ENCODE measurements at places on chromosomes 3 and 15.

DNA sequence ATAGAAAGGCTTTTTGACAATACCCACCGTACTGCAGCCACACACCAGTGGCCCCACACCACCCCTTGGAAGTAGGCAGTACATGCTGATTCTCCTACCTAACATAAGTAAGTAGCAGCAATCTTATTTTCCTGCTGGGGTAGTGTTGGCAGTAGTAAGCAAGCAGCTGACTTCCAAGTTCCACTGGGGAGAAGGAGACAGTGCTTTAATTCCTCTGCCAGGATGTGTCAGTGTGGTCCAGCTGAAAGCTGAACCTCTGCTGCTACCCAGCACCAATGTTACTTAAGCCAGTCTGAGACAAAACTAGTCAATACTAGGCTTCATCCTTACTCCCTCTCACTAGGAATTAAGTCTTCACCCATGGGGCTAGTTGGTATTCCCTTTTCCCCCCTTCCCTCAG, 74.7 kb downstream of the DZIP3 start:
- no peak for DNase-seq

DNA sequence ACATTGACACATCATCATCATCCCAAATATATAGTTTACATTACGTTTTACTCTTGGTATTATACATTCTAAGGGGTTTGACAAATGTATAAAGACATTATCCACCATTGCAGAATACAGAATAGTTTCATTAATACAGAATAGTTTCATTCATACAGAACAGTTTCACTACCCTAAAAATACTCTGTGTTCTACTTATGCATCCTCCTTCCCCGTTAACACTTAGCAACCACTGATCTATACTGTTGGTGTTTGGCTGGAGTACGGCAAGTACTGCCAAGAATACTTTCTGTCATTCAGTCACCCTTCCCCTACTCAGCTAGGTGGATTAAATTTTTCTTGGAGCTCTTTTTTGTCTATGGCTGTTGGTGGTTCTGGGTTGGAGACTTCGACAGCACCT, 33.4 kb downstream of the LEKR1 start:
- DNase-seq = no peak

DNA sequence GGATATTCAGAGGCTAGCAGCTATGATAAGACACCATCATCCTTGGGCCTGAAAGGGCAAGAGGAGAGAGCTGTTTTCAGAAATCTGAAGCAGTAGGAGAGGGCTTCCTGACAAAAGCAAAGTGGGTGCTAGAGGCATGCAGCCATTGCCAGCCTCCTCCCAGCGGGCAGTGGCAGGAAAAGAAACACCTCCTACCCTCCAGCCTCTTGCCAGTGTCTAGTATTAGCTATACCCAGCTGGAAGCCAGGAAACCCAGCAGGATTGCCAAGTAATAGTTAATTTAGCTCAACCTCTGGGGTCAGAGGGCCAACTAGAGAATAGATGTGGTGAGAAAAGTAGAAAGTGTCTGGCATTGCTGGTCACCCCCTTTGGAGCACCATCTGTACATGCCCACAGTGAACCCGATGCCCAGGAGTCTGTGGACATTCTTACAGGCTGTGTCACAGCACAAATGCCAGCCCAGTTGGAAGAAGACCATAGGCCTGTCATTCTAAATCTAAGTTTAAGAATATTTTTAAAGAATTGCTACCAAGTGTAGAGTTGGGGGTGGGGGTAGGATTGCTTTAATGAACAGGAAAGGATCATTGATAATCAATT, 85.3 kb downstream of the HCN4 start:
- DNase-seq = no peak

- DNase-seq = no peak
Observed at GRCh38 chr15:93562395-93563123, 473.5 kb upstream of the RGMA start.

GRCh38 chr3:120028271-120029047, 65.8 kb downstream of the GSK3B start:
- no peak for DNase-seq

- DNase-seq = no peak
Observed at GRCh38 chr3:171790898-171791691, 19.2 kb downstream of the PLD1 start.

GRCh38 chr3:196559826-196560225, 8.5 kb downstream of the WDR53 start:
- no peak for DNase-seq

- DNase-seq = peak; percentile 39
Observed at GRCh38 chr15:45205192-45205591, 17.4 kb upstream of the SHF start.

- DNase-seq = no peak
Observed at GRCh38 chr15:33068511-33068990, 126.0 kb downstream of the FMN1 start.

DNA sequence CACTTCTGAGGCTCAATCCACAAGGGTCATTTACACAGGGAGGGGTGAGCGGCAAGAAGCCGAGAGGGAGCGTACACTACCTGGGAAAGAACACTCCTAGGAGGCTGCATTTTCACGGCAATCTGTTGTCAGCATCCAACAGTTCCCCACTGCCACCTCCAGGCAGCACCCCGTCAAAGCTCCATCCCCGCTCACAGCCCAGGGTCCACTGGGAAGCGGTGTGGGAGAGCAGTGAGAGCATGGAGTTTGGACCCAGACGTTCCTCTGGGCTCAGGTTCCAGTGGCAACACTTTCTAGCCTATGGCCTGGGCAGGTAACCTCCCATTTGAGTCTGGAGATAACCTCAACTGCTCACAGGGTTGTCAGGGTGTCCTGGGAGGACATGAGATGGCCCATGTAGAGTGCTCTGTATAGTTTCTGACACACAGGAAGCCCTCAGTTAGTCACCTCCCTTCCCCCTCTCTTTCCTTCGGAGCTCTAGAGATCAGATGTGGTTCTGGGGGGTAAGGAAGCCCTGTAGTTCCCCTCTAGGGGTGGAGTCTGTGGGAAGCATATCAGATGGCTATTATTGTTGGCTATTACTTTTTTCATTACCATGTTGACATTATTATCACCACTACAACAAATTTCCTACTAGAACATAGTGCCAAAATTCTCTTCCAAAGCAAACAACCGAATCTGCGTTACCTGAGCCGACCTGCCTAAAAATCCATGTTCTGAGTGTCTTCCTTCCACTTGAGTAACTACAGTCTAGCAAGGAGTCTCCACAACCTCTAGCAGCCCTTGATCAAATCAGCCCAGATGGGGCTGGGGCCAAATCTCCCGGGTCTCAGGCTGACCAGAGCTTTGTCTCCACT, 29.1 kb downstream of the RUVBL1 start:
- no peak for DNase-seq

DNA sequence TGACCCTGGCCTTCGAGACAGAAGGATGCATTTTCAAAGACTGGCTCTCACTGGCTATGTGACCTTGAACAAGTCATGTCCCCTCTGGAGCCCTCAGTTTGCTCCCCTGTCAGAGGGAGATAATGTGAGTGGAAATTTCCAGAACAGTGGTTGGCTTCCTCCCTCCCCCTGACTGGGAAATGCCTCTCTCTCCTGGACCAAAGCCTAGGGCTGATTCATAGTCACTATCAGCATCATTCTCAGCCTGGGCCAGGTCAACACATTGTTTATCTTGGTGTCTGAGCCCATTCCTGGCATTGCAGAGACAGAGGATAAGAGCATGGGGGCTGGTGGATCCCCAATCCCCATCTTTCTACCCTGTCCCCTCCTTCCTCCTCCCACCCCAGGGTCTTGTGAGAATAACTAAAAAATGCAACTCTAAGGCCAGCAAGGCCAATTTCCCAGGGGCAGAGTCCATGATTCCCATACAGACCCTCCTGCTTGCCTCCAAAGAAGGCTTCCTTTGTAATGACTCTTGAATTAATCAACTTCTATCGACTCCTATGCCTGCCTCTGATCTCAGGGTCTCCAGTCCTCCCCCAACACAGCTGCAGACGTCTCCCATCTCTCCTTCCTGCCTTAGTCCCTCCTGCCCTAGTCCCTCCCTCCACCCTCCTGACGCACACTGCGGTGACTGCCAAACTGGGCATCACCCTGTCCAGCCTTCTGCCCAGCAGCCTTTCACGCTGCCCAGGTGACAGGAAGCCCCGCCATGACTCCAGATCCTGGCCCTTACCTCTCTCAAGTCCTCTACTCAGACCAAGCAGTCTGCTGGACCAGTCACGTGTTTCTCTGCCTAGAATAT, 35.4 kb upstream of the CORO2B start:
- DNase-seq = no peak

- no peak for DNase-seq
Observed at GRCh38 chr3:121096953-121097352, 188.9 kb downstream of the STXBP5L start.

- DNase-seq = no peak
Observed at GRCh38 chr3:58062472-58062871, 54.2 kb downstream of the FLNB start.

DNA sequence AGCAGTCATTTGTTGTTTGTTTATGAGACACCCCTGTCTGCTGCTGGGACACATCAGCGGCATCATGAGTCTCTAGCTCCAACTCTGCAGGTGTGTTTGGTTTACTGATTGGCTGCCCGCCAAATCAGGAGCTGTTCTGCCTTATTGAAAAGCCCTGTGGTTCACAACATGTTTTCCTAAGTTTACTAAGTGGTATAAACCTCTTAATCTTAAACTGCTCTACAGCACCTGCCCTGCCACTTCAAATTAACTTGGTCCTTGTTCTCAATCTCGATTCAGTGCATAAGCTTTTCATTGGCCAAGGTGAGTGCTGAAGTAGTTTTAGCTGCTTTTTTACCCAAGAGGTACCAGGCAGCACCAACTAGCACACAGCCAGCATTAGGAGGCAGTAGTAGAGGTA, 77.8 kb upstream of the WDR72 start:
- no peak for DNase-seq

- DNase-seq = no peak
Observed at GRCh38 chr3:120013481-120013880, 80.8 kb downstream of the GSK3B start.

DNA sequence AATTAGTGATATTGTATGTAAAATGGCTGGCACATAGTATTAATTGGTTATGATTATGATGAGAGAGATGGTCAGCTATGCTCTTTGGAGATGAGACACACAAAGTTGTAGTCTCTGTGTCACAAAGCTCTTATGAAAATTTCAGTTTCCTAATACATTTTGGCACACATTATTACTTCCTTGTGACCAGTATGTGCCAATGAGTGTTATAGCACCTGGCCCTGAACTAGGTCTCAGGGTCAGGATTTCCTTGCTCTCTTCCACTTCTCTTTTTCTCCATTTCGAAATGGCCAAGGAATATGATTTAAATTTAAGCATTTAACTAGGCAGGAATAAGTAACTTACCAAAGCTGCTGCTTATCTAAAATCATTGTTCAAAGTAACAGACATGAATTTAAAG, 28.0 kb downstream of the TIPARP start:
- DNase-seq = no peak

DNA sequence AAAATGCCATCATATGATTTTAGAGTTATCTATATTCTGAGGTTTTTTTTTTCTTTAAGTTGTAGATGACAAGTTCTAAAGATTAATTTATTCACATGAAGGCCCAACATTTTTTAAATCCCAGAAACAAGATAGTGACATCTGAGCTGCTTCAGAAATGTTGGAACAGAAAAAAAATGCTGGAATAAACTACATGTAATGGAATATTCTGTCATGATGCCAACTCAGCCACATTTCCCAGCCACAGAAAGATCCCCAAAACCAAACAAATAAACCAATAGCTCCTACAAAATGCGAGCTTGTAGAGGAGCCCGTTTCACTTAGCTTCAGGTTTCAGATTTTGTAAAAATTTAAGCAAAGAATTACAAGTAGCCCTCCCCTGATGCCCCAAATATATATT, 111.0 kb upstream of the MYO5C start:
- DNase-seq = no peak

- no peak for DNase-seq
Observed at GRCh38 chr3:25478211-25478757, 50.2 kb downstream of the RARB start.

- peak; percentile 43 for DNase-seq
Observed at GRCh38 chr3:9500108-9501050, 53.2 kb downstream of the LHFPL4 start.

GRCh38 chr3:177673112-177673914, 476.0 kb upstream of the TBL1XR1 start:
- no peak for DNase-seq

DNA sequence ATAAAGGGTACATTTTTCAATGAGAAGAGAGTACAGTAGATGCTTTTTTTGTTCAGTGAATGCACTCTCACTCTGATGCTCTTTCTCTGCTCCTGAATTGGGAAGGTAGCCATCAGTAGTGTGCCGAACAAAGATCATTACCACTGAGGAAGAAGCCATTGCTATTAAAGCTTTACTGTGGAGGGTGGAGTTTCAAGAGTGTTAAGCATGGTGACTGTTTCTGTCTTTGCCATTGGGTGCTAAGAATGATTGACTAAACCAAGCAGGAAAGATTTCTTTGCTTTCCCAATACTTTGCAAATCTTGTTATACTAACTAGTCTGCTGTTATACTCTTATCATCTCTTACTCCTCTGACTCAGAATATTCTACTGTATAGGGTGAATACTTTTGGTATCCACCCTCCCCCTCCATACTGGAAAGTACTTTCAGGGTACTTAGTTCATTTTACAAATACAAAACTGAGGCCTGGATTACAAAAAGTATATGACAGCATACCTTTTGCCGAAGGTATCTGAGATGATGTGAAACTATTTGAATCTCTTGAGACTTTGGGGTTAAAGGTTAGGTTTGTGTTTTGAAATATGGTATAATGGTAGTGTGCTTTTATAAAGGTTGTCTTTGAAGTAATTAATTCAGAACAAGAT, 1.7 kb downstream of the RAB11A start:
- no peak for DNase-seq

DNA sequence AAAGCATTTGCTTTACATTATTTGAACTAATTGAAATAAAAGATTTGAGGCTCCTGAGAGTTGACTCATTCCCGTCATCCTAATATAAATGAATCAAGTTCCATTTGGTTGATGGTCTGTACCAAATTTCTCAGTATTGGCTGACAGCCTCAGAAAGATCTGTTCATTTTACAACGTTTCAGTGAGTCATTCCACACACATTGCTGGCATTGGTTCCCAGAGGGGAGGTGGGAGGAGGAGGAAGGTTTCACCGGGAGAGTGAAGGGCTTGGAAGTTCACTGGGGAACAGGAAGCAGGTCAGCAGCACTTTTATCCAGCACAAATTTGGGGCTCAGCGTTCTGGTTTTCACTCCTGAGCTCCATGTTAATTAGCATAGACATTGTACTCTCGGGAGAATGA, 176.7 kb upstream of the CADPS start:
- DNase-seq = no peak

GRCh38 chr3:195270817-195271409, at the start of gene XXYLT1:
Gene XXYLT1, minus strand, starts transcription at chr3:195271159. Its CDS starts 101 bp downstream, at chr3:195271058.
- peak; percentile 83 for DNase-seq

DNA sequence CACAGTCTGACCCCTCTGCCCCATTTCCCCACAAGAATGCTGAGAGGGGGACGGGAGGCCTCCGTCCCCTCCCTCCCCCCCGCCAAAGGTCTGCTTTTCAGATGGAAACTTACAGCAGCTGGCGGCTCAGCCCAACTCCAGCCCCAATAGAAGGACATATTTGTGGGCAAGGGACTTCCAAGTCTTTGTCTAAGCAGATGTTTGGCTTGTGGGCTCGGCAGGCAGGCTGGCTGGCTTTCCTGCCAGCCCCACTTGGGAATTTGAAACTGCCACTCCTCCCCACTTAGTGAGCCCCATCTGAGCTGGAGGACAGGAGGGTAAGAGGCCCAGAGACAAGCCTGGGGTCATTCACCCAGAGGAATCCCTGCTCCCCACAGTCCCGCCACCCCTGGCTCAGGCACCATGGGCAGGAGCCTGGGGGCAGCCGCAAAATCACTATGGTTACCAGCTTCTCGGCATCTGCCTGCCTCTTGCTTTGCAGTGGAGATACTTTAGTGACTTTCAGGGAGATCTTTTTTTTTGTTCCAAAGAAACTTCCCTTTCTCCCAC, 53.6 kb downstream of the LMCD1 start:
- DNase-seq = no peak

Measured in activated CD4-positive, alpha-beta T cell treated with anti-CD3 and anti-CD28 coated beads, Interleukin-2, amount 50 U/mL, for 4 hours (primary cell).